ENCODE measurements at places on chromosomes 3 and 15. TPM values are rescaled to one million over a fixed set of nuclear protein-coding genes. Genes with fewer than 3 reads are reported as not detected.

NME9 gene
- 0.85 TPM for polyA plus RNA-seq

ITGA11 gene
- 19.2 TPM for polyA plus RNA-seq

GOLGA6L9 gene
- 1.0 TPM for polyA plus RNA-seq

PAK6 gene
- 8.2 TPM for polyA plus RNA-seq

KCNAB1 gene
- polyA plus RNA-seq: 0.67 TPM

LRRC3B gene
- 1.2 TPM for polyA plus RNA-seq

CD96 gene
- polyA plus RNA-seq: 2.0 TPM

FEM1B gene
- polyA plus RNA-seq: 12.1 TPM

TEX55 gene
- polyA plus RNA-seq: not detected

All from hepatocyte (in vitro differentiated cells).